Stimulated activated CD8-positive, alpha-beta memory T cell treated with anti-CD3 and anti-CD28 coated beads, Interleukin-4, amount 100 ng/mL, for 1 hour (primary cell): ENCODE measurements at places on chromosomes 2 and 18.

DNA sequence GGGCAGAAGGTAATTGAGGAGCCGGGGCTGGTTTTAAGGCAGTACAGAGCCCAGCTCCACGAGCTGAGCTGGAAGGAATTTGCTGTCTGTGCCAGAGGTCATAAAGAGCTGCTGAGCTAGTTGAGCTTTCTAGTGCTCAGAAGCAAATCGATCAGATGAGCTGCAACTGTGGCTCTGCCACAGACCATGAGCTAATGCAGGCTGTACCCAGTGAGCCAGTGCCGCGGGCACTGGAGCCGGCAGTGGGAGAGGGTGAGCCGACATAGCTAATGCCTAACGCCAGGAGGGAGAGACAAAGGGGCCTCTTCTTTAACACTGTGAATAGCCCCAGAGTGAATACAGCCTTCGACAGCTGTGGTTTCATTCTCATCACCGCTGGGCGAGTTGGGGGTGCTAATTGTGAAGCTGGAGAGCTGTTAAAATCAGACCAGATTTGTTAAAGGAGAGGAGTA is 410.1 kb upstream of the TCF4 start:
- no peak for DNase-seq

- DNase-seq: no peak
Measured at GRCh38 chr2:64654063-64654811, 524 bp upstream of the SERTAD2 start.

GRCh38 chr2:187274146-187274545 is 173.9 kb downstream of the CALCRL start:
- no peak for DNase-seq

DNA sequence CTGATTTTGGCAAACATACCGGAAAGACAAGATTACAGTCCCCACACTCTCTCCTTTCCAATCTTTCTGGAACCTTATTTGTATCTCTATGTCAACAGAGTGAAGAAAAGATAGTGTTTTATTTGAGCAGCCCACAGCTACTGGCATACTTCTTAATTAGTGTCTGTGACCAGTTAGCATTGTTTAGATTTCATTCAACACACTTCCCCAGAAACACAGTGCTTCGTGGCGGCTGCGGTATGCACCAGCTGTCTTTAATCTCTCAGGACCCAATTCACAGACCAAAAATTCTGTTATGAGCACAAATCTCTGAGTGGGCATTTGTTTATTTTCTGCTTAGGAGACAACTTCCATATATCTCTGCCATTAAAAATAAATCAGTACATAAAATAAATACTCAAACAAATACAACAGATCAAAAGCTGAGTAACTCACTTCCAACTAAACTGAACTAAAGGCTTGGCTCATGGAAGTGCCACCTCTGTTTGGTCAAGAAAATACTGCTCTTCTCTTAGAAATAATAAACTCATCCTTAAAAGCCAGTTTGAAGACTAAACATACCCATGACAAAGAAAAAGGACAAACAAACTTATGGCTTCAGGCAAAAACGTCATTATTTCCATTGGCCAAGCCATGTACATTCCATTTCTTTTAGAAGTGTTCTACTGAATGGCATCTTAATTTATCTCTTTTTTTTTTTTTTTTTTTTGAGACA is 392.4 kb downstream of the TXNL1 start:
- DNase-seq: no peak

- no peak for DNase-seq
Measured at GRCh38 chr2:152167065-152167464, 8.5 kb downstream of the STAM2 start.

GRCh38 chr2:135637456-135638087 is 104.1 kb upstream of the UBXN4 start:
- no peak for DNase-seq

DNA sequence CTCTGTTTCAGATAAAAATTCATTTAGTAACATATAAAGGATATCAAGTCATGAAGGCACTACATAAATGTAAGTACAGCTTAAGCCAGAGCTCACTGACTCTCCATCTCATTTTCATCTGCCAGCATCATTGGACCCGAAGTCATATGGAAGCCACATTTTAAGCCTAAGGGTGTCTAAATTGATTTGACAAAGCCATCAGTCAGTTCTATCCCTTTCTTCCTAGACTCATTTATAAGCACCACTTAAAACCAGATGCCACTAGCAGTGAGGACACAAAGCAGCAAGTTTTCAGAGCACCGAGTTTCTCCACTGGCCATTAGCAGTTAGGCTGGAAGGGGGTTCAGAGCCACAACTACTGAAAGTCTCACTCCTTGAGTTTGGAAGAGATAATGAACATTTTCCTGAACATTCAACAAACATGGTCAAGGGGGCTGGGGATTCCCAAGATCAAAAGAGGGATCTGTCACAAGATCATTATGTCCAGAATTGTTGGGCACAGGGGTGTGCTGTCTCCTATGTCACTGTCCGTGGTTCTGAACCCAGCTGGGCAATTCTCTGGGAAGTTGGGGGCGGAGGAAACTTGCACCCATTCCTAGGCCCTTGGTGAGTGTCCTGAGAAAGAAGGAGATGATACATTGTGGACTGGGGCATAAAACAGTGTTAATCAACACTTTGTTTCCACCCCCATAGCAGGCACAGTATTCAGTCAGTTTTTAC is 158.5 kb upstream of the LMAN1 start:
- no peak for DNase-seq

DNA sequence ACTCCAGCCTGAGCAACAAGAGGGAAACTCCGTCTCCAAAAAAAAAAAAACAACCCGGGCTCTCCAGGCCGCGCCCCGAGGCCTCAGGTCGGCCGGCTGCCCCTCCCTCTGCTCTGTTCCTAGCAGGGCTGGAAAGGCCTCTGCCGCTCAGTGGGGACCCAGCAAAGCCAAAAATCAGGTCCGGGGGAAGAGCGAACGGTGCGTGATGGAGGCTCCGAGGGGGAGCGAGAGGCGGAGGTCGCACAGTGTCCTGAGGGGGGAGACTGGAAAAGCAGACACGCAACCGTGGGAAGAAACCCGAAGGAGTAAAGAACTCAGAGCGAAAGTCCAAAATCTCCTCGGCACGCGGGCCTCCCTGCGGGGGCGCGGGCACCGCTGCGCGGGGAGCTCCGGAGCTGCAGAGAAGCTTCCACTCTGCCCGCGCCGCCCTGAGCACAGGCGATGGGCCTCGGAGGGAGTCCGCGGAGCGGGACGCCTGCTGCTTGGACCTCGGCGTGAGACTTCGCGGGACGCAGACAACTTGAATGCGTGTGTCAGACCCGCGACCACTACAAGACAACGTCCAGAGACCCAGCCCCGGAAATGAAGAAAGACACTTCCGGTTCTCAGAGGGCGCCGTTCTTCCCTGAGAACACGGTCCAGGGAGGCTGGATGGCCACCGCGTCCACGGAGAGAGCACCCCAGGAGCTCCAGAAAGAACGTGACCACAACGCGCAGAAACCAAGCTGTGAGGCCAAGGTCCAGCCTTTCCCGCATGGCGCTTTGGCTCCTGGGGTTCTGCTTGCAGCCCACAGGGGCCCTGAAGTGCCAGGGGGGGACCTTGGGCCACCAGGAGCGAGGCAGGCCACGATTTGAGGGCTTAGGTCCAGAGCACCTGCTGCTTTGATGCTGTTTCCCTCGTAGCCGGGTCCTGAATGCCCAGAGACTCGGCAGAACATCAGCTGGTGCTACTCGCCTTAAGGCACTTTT is 219.8 kb downstream of the DPP10 start:
- DNase-seq: no peak

DNA sequence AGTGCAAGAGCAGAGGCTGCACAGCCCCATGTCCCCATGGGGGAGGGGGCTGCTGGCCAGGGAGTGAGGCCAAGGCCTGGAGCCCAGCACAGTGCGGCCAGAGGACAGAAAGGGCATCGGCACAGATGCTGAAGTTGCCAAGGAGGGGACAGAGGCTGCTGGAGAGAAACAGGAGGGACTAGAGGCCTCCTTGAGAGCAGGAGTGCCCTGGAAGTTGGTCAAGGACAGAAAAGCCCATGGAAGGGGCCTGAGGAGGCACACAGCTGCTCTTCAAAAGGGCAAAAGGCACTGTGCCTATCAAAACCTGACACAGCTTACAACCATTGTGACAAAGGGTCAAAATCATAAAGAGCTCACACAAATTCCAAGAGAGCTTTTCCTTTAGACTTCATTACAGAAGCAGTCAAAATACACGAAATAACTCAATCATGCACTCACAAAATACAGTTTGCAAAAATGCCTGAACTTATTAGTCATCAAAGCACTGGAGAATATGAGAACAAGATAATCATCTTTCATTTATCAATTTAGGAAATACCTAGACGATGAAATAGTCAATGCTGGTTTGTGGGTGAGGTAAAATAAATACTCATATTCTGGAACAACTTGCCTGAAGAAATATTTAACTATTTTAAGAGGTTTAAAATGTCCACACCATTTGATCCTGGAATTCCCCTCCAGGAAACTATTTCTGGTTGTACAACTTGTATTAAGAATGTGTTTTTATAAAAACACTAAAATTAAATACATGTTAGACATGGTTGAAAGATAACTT is 79.6 kb downstream of the USP40 start:
- no peak for DNase-seq

DNA sequence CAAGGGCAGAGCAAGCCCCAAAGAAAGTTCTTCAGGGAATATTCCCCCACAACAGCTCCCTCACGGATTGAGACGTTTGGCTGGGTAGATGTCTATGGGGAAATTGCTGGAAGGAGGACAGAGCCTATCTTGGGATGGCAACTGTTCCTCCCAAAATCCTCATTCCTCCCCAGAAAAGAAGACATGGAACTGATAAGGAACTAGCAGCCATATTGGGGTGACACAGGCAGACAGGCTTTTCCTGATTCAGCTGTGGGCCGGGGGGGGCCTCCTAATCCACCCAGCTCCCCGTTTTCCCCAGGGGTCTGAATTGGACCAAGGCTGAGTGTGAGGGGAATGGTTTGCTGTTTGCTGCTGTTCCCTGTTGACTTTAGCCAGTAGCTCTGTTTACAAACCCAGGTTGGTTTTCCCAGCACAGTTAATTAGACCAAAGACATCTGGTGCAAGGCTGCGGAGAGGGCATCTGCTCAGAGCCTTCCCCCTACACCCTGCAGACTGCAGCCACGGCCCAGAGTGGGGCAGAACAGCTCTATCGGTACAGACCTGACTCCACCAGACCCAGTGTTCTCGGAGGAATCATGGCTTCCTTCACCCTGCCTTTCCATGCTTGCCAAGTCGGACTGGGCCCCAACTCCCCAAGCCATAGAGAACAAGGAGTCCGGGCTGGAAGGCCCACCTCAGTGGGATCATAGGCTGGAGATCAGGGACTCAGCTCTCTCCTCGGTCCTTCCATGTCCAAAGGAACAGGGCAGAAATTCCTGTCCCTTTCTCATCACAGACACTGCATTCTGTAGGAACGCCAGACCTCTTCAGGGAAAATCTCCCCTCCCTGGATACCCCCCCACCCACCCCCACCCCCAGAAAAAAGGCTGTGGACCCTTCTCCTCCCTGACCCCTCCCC is 1.7 kb upstream of the PKDCC start:
- no peak for DNase-seq

DNA sequence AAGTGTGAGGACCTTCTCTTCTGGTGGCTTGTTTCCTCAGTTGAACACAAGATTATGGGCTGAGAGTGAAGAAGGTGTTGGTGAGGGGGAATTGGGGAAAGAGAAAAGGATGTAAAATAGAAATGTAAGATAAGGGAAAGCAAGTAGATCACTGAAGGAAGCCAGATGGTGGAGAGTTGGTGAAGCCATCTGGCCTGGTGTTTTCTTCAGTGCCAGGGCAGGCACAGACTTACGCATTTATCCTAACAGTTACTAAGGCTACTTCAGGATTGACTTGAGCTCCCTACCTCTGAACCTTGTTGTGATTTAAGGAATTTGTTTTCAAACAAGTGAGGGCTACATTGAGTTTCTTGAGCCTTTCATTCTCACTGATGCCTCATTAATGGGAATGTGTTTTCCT is 113.8 kb downstream of the GALNT1 start:
- DNase-seq: no peak

- no peak for DNase-seq
Measured at GRCh38 chr18:45548614-45549013, 66.7 kb upstream of the SLC14A2 start.

- DNase-seq: no peak
Measured at GRCh38 chr2:68190991-68191731, 33.5 kb downstream of the PNO1 start.

DNA sequence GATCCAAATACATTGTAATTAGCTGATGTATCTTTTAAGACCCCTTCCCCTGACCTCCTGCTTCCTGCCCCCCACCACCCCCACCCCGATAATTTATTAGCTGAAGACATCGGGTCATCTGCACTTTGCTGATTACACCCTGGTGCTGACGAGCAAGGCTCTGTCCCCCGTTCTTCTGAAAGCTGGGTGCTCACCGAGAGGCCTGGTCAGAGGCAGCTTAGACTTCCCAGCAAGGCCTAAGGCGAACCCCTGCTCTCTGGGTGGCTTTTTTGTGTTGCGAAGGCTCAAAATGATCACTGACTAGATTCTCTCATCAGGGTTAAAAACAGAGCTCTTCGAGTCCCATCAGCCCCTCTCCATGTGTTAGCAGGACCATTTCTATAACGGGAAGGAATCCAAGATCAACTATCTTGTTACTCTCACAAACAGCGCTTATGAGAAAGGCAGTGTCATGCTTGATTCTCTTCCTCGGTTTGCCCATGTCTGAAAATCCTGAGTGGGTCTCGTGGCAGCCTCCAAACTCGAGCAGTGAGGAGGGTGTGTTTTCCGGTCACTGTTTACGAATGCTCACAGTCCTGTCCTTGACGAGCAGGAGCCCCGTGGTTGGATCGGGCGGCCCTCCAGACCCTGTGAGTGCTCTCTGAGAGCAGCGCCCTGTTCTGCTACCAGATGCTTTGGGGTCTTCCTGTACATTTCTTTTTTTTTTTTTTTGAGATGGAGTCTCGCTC is 201.6 kb downstream of the HDAC4 start:
- no peak for DNase-seq

DNA sequence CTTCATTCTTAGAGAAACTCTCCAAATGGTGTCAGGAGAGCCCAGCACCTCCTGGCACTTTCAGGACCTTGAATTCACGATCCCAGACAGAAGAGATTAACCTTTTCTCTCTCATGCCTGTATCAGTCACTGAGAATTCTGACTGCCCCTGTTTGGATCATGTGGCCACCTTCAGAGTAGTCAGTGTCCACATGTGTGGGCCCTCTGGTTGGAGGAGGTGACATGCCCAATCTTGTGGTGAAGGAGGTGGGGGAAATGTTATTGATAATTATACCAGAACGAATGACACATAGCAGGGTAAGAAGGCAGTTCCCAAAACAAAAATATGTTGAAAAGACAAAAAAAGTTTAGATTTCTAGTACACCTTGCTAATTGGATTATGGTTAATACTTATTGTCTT is 31.7 kb downstream of the UBXN4 start:
- no peak for DNase-seq

DNA sequence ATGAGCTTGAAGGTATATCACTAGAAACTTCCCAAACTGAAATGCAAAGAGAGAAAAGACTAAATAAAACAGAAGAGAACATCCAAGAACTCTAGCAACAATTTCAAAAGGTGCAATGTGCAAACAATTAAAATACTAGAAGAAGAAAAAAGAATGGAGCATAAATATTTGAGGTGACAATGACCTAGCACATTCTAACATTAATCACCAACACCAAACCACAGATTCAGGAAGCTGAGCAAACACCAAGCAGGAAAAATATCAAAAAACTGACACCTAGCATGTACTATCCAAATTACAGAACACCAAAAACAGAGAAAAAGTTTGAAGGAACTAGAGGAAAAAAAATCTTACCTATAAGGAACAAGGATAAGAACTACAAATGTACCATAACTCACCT is 460.8 kb downstream of the IRS1 start:
- DNase-seq: no peak

- no peak for DNase-seq
Measured at GRCh38 chr2:23135481-23136100, 249.4 kb upstream of the KLHL29 start.
